ENCODE measurements at places on chromosomes 4 and X. TPM values are rescaled to one million over a fixed set of nuclear protein-coding genes. Genes with fewer than 3 reads are reported as not detected.

The CISD2 gene
- total RNA-seq, result 39.5 TPM

The POLN gene
- 5.5 TPM for total RNA-seq

The OTUD6A gene
- not detected for total RNA-seq

The MAMLD1 gene
- total RNA-seq, result 3.0 TPM

The GPR173 gene
- total RNA-seq, result 2.2 TPM

The FBXW7 gene
- 39.2 TPM for total RNA-seq

The FAM9C gene
- 6.3 TPM for total RNA-seq

Measured in myocyte (in vitro differentiated cells).